ENCODE measurements at places on chromosomes 12 and 14. TPM values are rescaled to one million over a fixed set of nuclear protein-coding genes. Genes with fewer than 3 reads are reported as not detected.

PLEK2 gene
- total RNA-seq, result not detected

RFX4 gene
- not detected for total RNA-seq

ZNF385A gene
- total RNA-seq, result 0.38 TPM

OR4E2 gene
- total RNA-seq, result 0.25 TPM

NFATC4 gene
- not detected for total RNA-seq

CD4 gene
- 327 TPM for total RNA-seq

ETV6 gene
- 53.7 TPM for total RNA-seq

RAB2B gene
- 27.6 TPM for total RNA-seq

SARNP gene
- total RNA-seq, result 88.3 TPM

ADAMTS20 gene
- total RNA-seq, result not detected

CACNA2D4 gene
- total RNA-seq, result 23.6 TPM

GDF3 gene
- not detected for total RNA-seq

MVK gene
- 26.3 TPM for total RNA-seq

TAS2R50 gene
- 0.73 TPM for total RNA-seq

BCL11B gene
- 82.0 TPM for total RNA-seq

IKZF4 gene
- 17.6 TPM for total RNA-seq

ADIPOR2 gene
- 71.8 TPM for total RNA-seq

GRCh38 chr14:30264161-30264560 is 294.8 kb upstream of the G2E3 start:
- DNase-seq, result no peak

- DNase-seq, result no peak
Observed at GRCh38 chr12:103839609-103840461, 1.2 kb downstream of the NT5DC3 start.

GRCh38 chr12:99253068-99253467 is 394.5 kb upstream of the GARIN6 start:
- DNase-seq, result no peak

DNA sequence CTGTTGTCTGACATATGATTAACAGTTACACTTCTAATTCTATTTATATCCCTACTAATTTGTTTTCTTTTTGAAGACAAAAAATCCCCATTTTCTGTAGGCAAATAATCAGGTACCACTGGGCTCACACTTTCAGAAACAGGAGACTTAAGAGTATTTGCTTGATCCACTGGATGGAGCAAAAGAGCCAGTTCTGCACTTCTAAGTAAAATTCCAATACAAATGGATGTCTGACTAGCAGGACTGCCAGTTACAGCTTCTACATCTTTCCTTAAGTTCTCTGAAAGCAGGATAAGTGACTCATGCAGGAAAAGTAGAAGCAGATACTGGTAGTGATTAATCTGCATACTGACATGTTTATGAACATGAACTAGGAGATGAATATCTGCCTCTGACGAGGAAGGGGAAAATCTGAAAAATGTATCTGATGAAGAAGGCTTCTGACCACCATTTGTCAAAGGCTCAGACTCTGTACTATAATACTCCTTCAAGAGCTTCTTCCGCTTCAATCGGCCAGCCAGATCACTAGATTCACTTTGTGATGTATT is 73.8 kb upstream of the ANKS1B start:
- no peak for DNase-seq

- no peak for DNase-seq
Observed at GRCh38 chr12:98514982-98515286, 456 bp upstream of the TMPO start.

DNA sequence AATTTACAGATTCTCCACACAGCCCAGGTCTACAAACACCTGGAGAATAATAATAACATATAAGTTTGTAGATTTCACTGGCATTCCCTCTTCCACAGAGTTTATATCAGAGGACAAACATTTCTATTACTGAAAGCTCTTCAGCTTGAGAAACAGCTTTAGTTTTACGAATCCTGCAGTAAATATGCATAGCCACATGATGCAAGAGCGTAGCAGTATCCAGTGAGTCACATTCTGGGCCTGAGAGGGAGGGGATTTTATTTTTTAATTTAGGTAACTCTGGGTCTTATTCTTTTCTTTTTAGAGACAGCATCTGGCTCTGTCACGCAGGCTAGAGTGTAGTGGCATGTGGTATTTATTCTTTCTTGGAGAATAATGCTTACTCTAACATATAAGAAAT is 1002.8 kb downstream of the TRHDE start:
- DNase-seq, result no peak

DNA sequence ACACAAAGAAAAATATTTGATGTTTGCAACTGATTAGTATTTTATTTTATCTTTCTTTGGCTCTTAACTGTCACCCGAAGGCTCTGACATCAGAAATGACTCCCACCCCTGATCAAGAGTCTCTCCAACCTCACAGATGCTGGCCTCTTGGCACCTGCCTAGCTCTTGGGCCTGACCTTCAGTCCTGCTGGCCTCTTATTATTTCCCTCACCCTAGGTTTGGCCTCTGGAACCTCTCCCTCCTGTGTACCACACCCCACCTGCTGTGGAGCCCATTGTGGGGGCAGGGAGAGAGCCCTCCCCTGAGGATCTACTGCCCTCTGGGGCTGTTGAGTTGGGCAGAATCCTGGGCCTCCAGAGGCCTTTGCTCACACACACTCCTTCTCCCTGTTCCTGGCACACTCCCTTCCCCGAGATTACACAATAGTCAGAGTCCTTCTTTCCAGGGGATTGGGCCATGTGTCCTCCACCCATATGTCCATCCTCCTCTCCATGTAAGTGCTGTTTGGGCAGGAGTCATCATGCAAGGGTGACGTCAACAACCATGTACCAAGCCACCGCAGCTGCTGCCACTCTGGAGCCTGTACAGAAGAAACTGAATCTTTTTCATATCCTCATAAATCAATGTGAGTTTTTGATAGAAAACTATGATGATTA is 124.3 kb downstream of the RASSF9 start:
- DNase-seq, result no peak

DNA sequence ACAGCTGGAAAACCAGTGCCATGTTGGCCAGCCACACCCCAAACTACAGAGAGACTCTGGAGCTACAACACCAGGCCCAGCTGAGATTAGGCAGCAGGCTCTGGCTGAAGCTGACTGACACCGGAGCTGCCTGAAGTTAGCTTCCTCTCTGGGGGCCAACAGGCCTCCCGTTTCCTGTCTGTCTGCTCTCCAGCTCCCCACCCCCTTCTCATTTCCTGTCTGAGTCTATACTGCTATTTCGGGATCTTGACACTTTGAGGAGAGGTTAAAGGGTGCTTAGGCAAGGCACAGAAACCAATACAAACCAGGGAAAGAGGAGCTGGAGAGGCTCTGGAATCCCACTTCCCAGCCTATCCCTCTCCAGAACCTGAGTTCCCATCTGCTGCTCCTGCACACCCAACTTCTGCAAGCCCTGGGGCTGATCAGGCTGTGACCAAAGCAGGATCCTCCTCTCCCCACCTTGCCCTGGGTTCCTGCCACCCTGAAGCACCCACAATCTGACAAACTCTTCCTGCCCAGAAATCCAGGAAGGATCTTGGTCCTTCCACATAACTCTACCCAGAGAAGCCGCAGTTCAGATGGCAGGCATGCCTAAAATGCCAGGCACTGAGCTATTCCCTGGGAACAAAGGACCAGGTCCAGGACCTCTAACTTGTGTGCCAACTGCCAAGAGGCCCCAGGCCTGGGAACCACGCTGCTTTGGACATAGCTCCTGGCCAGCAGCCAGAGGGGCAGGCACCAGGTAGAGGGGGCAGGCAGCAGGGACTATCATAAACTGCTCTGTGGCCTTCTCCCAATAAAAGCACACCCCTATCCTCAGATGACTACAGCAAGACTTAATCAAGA is 39.9 kb downstream of the PRPF40B start:
- peak; percentile 82 for DNase-seq

GRCh38 chr14:94282991-94283723 is 9.9 kb downstream of the SERPINA10 start:
- DNase-seq, result no peak

DNA sequence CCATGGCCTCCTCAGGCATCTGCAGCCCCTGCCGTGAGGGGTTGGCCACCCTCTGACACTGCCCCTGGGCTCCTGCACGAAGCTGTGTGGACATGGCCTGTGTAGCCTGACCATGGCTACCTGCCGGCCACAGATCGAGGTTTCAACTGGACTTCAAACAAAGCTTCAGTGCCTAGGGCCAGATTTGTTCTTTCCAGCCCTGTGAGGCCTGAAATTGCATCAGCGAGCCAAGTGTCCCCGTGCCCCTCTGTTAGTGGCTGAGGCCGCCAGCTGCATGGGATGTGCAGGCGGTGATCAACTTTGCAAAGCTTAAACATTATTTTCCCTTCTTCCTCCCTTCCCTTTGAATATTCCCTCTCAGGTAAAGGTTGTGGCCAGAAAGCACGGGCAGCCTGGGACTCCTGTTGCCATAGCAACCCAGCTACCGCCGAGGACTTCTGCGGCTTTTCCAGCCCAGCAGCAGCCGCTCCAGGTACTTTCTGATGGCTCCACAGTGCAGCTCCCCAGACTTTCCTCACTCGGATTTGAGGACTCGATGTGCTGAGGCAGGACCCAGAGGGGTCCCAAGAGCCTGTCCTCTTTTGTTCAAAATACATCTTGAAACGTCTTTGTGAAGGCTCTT is 35.8 kb downstream of the DDX51 start:
- no peak for DNase-seq

- DNase-seq, result no peak
Observed at GRCh38 chr14:21990116-21990515, 316.5 kb upstream of the OR4E1 start.

DNA sequence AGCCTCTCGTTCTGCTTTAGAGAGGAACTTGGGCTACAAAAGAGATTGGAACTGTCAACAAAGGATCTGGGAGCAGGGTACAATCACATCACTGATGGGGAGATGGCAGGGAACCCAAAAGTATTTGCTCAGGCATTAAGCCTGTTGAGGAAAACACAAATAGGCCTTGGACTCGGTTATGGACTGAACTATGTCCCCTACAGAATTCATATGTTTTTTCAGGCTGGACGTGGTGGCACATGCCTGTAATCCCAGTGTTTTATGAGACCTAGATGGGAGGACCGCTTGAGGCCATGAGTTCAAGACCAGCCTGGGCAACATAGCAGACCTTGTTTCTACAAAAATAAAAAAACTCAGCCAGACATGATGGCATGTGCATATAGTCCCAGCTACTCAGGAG is 13.9 kb downstream of the DDX23 start:
- DNase-seq, result no peak

- no peak for DNase-seq
Observed at GRCh38 chr12:116067892-116068291, 209.6 kb downstream of the MED13L start.

DNA sequence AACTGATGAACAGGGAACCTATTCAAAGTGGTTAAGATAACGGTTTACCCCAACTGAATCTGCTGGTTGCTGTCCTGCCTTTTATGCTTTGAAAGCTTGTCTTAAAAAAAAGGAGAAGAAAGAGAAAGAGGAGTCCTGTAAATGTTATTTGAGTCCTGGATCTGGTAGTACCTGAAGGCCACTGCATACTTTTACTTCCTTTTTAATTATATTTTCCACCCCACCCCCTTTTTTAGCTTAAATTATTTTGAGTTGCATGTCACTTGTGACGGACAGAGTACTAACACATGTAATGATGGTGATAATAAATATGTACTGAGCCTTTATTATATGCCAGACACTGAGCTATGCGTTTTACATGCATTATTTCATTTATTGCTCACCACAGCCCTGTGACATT is 2.5 kb upstream of the AMIGO2 start:
- DNase-seq, result no peak

- DNase-seq, result no peak
Observed at GRCh38 chr12:55814257-55814656, 3.3 kb downstream of the SARNP start.

- DNase-seq, result no peak
Observed at GRCh38 chr12:96136161-96136560, 58.0 kb upstream of the ELK3 start.

GRCh38 chr14:104979758-104980610 is 1.8 kb upstream of the AHNAK2 start:
- no peak for DNase-seq

GRCh38 chr12:96396914-96397313 is 3.3 kb downstream of the CDK17 start:
- no peak for DNase-seq

DNA sequence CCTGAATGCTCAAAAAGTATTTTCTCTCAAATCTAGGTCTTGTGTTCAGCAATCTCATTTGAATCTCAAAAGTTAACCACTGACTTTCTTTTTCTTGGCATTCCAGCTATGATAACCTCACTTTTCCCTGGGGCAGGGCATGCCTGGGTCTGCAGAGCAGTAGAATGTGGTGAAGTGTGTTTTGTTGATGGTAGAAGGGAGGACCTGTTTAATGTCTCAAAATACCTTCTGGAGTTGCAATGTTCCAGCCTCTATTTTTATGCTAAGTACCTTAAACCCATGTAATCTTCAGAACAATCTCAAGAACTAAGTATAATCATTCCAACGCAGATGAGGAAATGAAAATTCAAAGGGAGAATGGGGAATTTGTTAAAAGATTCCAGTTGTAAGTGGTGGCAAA is 82.1 kb upstream of the FUT8 start:
- no peak for DNase-seq

DNA sequence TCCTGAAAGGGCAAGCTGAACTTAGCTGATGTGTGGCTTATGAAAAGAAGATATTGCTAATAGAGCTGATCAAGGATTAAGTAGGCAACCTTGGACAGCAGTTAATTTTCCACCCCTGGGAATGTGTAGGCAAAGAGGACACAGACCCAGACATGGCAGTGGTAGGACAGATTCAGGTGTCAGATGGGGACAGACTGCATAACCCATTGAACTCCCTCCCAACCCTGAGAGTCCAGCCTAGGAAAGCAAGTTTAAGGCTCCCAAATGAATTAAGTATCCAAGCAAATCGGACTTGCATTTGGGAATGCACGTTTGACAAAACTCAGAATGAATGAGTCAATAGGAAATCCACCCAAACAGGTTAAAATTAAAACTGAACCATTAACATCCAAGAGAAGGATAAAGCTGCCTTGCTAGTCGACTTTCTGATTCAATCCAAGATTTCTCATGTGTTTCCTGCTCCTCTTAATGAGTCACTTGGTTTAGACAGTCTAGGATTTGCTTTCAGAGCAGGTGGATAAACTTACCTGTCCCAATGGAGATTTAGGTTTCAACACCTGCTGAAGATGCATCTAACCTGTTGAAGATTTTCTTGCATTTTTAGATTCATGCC is 385.4 kb downstream of the CCDC91 start:
- no peak for DNase-seq

- DNase-seq, result no peak
Observed at GRCh38 chr14:53062856-53063255, 90.3 kb downstream of the DDHD1 start.

GRCh38 chr12:79873201-79873600 is 61.7 kb downstream of the PPP1R12A start:
- DNase-seq, result no peak

- DNase-seq, result no peak
Observed at GRCh38 chr14:44979740-44980356, 17.9 kb downstream of the TOGARAM1 start.

DNA sequence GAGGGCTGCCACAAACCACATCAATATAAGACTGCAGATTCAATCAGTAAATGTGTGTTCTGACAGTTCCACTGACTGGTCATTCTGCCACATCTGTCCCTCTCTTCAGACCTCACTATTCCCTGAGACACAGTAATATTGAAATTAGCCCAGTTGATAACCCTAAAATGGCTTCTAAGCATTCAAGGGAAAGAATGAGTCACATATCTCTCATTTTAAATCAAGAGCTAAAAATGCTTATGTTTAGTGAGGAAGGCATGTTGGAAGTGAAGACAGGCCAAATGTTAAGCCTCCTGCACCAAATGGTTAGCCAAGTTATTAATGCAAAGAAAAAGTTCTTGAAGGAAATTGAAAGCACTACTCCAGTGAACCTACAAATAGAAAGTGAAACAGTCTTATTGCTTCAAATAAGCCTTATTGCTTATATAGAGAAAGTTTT is 24.5 kb upstream of the KIF21A start:
- no peak for DNase-seq

GRCh38 chr12:23540572-23540971 is 408.9 kb downstream of the SOX5 start:
- DNase-seq, result no peak
